ENCODE measurements at places on chromosomes 11 and 22. TPM values are rescaled to one million over a fixed set of nuclear protein-coding genes. Genes with fewer than 3 reads are reported as not detected.

GRAMD1B gene
- 10.7 TPM for total RNA-seq

RIMBP3B gene
- total RNA-seq: 0.80 TPM

C22orf31 gene
- not detected for total RNA-seq

ELMOD1 gene
- total RNA-seq: not detected

ANKK1 gene
- 4.6 TPM for total RNA-seq

GRCh38 chr11:123841174-123841573, 35.0 kb upstream of the OR6M1 start:
- no peak for DNase-seq

- no peak for DNase-seq
These were observed 56.8 kb downstream of the FCHSD2 start for GRCh38 chr11:73085189-73085875.

- DNase-seq: no peak
These were observed 175.9 kb upstream of the PGR start for GRCh38 chr11:101305496-101305895.

All from naive thymus-derived CD8-positive, alpha-beta T cell (primary cell).